ENCODE measurements at places on chromosomes 11 and 22.

- DNase-seq = no peak
Measured at GRCh38 chr11:33703788-33704187, 3.2 kb upstream of the C11orf91 start.

DNA sequence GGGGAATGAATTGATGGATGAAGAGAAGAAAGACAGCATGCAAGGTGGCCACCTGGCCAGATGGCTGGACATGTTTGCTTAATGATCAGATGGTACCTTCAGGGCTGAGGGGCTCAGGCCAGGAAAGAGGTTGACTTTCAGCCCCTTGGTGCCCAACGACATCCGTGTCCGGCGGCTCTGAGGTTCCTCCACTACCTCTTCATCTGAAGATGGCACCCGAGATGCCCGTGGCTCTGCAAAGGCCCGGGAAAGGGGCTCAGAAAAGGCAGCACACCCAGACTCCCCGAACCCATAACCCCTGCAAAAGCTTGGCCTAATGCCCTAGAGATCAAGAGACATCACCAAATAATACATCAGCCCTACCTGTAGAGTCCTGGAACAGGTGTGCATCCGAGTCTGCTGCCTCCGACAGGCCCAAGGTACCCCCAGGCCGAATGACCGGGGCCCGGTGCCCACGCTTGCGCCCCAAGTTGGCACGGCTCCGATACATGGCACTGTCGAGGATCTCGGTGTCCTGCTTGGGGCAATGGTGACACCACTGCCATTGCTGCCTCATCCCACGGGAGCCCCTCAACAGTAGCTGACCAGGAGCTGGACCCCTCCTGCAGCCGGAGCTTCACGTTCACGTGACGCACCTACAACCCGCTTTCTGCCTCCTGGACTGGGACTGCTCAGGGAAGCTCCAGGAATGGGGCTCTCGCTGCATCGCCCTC lies 22.9 kb downstream of the TNKS1BP1 start:
- no peak for DNase-seq

GRCh38 chr22:24076091-24076867 lies 65.2 kb downstream of the CABIN1 start:
- no peak for DNase-seq

DNA sequence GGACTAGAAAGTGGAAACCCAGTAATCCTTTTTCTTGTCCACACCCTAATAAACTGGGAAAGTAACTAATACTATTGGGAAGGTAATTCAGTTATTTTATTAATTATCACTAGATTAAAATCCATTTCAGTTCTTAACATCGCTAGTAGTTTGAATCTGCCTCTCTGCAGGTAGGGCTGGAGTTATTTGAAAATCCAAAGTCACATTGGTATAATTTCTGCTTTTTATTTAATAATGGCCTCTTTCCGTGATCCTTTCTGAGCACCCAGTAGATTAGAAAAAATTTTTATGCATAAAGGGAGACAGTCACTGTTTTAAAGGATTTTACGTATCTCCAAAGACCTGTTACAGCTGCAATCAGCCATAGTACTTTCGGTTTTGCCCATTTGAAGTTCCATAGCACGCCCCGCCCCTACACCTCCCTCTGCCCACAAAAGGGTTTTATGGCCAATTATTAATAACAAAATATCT lies 605 bp upstream of the COPB1 start:
- peak; percentile 53 for DNase-seq

GRCh38 chr22:21894799-21895198 lies 27.4 kb upstream of the MAPK1 start:
- DNase-seq = no peak

DNA sequence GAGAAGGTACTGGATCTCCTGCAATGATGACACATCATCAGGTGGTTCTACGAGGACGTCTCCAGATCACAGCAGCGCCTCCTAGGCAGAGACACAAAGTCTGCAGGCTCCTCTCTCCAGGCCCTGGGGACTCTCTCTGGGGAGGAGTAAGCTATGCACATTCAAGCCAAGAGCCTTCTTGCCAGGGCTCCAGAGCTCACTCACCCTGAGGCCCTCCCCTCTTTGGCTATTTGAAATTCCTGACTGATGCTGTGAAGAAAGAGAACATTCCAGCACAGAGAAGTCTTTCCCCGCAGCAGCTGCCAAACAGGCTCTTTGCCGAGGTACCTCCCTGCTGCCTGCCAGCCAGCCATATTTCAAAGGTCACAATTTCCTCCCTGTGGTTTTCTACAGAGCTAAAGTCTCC lies 204.9 kb downstream of the CSNK2A3 start:
- DNase-seq = peak; percentile 75

GRCh38 chr11:122597511-122597910 lies 58.0 kb upstream of the UBASH3B start:
- DNase-seq = no peak

- peak; percentile 93 for DNase-seq
Measured at GRCh38 chr11:103794262-103794661, 242.2 kb upstream of the DDI1 start.

DNA sequence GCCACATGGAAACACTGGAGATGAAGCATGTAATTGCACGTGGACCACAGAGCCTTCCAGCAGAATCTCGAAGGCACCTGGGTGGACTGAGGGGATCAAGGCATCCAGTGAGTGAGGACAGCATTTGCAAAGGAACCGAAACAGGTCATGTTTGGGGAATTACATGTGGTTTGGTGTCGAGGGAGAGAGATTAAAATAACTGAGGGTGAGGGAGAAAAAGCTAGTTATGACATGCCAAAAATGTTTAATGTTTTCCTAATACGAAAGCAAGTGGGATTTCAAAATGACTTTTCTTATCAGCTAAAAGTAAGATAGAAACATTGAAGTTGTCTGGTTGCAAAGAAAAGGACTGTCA lies 157.1 kb downstream of the BLID start:
- DNase-seq = peak; percentile 70

- DNase-seq = no peak
Measured at GRCh38 chr11:95461858-95462257, 230.9 kb upstream of the SESN3 start.

GRCh38 chr11:1335264-1335810 lies 25.9 kb upstream of the TOLLIP start:
- no peak for DNase-seq

- peak; percentile 52 for DNase-seq
Measured at GRCh38 chr11:35065566-35065965, 73.4 kb upstream of the CD44 start.

DNA sequence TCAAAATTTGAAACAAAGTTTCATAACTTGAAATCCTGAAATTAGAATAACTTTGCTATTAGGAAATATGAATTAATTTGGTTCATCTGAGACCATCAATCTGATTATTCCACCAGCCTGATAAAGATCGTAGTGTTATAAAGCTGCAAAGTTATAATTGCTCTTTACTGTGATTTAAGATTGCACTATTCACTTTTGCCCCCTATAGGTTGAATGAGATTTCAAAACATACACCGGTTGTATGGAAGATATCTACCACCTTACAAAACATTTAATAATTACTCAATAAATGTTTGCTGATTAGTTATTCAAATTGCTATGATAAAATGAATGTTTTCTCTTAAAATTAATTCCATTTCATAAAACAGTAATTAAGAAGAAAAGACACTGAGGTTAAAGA lies 26.1 kb downstream of the APIP start:
- DNase-seq = peak; percentile 37

GRCh38 chr11:115982666-115983065 lies 478.5 kb upstream of the CADM1 start:
- no peak for DNase-seq

DNA sequence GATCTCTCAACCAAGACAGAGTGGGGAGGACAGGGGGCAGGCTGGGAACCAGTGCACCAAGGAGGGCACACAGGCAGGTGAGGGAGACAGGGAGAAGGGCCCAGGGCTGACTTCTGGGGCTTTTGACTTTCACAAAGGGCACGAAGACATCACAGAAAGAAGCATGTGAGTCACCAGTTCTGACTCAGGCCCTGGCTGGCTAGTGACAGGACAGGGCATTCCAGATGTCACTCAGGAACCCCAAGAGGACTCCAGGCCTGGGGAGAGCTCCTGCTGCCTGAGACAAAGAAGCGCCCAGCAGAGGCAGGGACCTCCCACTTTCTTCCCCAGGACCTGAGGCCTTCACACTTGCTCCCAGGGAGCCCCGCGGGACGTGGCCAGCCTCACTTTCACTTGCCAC lies 497.2 kb downstream of the BUD13 start:
- no peak for DNase-seq

- peak; percentile 80 for DNase-seq
Measured at GRCh38 chr22:20550851-20551744, 43.7 kb downstream of the MED15 start.

DNA sequence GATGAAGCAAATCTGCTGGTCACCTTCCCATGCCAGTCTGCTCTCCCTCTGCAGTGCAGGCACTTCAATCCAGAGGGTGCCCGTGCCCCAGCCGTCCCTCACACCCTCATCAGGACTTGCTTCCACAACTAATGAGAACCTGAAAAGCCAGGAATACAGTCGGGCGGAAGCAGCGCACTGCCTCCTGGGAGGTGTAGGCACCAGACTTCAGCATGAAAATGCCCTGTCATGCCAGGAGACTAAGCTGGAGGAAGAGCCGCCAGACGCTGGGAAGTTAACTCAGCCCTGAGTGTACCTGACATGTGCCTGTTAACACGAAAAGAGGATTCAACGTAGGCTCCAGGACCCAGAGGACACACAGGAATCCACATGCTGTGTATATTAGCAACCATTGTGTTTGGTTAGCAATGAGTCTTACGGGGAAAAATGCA lies 40.1 kb upstream of the FLI1 start:
- peak; percentile 45 for DNase-seq

GRCh38 chr11:84036664-84037194 lies 750.6 kb upstream of the CCDC90B start:
- DNase-seq = no peak

- peak; percentile 80 for DNase-seq
Measured at GRCh38 chr22:20566420-20567260, 59.2 kb downstream of the MED15 start.

DNA sequence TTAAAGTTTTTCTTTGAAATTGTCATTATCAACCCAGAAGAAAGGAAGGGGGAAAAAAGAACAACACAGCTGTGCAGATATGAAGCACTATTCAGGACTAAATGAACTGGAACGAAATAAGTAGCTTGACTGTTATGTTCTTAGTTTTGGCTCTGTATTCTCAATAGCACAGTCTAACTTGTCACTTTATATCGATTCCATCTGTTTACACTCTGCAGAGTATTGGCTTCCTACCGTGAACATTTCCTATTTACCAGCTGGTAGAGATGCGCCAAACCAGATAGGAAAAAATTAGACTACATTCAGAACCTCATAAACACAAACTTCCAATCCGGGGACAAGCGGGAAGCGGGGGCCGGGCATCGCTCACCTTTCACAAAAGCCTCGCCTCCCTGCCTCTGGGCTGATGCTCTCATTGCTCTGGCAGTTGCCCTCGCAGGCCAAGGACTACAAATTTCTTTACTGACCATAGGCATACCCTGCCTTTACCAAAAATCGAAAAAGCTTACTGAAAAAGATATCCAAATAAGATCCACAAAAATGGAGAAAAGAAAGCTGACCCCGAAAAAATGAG lies 66.2 kb downstream of the EFCAB6 start:
- no peak for DNase-seq

- no peak for DNase-seq
Measured at GRCh38 chr22:42704896-42705295, 15.8 kb downstream of the A4GALT start.

DNA sequence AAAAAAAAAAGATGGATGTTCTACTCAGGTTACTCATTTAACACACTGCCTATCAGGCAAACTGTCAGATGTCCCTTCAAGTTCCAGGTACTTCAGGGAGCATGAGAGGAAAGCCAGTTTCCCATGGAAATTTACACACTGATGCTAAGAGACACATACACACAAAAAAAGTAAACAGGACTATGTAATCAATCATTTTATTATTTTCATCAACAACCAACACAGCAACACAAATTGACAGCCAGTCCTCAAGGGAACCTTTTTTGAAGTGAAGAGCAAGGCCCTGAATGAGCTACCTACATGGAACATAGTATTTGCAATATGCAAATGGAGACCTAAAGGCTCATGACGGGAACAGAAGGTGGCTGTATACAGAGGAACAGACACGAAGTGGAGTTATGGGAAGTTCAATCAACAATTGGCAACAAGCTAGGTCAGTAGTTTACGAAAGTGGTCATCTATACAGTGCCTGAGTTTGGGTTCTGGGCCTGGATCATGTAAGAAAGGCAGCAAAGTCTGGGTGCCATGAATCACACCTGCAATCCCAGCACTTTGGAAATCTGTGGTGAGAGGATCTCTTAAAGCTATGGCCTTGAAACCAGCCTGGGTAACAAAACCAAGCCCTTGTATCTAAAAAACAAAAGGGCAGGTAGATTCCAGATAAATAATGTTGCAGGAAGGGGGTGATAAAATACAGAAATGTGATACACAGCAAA lies 12.6 kb upstream of the WDR74 start:
- no peak for DNase-seq

- no peak for DNase-seq
Measured at GRCh38 chr11:31247321-31247720, 122.2 kb downstream of the DCDC1 start.

DNA sequence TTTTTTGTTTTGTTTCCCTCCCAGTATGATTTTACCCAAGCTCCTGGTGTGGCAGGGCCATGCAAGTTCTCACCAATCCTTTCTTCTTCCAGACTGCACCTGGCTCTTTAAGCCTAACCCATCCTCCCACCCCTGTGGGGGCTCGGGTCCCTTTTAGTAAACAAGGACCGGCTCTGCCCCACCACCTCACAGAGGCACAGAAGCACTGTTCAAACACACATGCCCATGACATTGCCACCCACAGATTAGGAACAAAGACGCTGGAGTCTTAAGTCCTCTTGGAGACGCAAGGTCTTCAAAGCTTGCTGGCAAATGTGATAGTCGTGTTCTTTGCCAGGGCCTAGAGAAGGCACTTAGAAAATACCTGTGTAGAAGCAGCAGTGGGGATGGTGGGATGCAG lies 18.9 kb downstream of the UQCR10 start:
- DNase-seq = no peak

- DNase-seq = no peak
Measured at GRCh38 chr22:37981282-37982011, 2.9 kb downstream of the SOX10 start.

GRCh38 chr11:66767666-66768065 lies 38.6 kb upstream of the SPTBN2 start:
- no peak for DNase-seq

GRCh38 chr11:47164321-47164720 lies 12.4 kb downstream of the ARFGAP2 start:
- no peak for DNase-seq

- no peak for DNase-seq
Measured at GRCh38 chr11:9357041-9357440, 27.4 kb upstream of the IPO7 start.

- no peak for DNase-seq
Measured at GRCh38 chr11:41201156-41201555, 258.3 kb downstream of the LRRC4C start.

- peak; percentile 90 for DNase-seq
Measured at GRCh38 chr22:30356449-30357235, at the start of the genes CCDC157 and SF3A1. TSS of gene CCDC157 (plus strand) at chr22:30357007. CDS start at chr22:30366001, 8,994 bp downstream. TSS of gene SF3A1 (minus strand) at chr22:30356894. CDS start at chr22:30356792, 102 bp downstream.

Measured in amniotic epithelial cell (primary cell).